RCC 7860 (cell line): ENCODE measurements at places on chromosomes 6 and 20.

DNA sequence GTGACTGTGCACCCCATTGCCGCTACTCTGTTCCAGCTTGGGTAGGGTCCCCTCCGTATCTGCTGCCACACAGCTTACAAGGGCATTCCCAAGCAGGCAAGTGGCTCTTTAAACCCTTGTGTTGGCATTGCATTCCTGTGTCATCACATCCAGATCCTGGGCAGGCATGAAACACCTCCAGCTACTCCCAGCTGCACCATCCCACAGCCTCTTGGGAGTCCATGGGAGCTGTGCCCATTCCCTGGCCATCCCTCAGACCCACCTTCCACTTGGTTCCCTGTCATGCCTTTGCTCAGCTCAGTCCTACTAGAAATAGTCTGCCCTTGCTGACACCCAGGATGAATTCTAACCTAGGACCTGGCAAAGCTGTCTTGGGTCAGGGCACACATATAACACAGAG, 87.7 kb downstream of the PSMG4 start:
- no peak for DNase-seq

DNA sequence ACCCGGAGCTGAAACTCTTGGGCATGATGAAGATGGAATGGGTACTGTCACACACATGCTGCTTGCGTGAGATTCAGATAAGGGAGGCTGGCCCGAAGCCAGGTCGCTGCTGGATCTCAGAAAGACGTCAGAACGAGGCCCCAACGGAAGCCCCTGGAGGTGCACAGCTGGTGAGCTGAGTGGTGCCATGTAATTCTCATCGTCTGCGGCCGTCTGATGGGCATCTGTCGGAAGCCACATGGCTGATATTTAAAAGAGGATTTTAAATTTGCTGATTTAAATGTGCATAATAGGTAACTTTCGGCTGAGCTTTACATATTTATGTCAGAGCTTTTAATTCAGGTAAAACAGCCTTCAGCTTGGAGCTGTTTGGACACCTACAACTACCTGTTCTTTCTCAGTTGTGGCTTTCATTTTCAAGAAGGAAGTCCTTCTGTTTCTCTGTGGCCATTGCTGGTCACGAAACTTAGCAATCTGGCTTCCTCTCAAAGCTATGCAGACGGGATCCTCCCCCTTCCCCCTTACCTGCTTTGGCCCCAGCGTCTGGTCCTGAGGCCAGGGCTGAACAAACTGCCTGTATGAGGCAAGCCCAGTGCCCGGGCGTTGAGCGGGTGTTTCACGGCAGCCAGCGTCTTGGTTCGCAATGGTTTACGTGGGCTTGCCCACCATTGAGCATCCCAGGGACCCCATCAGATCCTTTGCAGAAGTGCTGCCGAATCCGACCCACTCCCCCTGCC, 9.2 kb downstream of the SLCO4A1 start:
- no peak for DNase-seq

- no peak for DNase-seq
Measured at GRCh38 chr6:25136854-25137253, 142.3 kb upstream of the CARMIL1 start.

GRCh38 chr20:55953201-55953600, 52.1 kb downstream of the CBLN4 start:
- no peak for DNase-seq

- DNase-seq: no peak
Measured at GRCh38 chr20:3735768-3736167, 3.3 kb downstream of the HSPA12B start.

DNA sequence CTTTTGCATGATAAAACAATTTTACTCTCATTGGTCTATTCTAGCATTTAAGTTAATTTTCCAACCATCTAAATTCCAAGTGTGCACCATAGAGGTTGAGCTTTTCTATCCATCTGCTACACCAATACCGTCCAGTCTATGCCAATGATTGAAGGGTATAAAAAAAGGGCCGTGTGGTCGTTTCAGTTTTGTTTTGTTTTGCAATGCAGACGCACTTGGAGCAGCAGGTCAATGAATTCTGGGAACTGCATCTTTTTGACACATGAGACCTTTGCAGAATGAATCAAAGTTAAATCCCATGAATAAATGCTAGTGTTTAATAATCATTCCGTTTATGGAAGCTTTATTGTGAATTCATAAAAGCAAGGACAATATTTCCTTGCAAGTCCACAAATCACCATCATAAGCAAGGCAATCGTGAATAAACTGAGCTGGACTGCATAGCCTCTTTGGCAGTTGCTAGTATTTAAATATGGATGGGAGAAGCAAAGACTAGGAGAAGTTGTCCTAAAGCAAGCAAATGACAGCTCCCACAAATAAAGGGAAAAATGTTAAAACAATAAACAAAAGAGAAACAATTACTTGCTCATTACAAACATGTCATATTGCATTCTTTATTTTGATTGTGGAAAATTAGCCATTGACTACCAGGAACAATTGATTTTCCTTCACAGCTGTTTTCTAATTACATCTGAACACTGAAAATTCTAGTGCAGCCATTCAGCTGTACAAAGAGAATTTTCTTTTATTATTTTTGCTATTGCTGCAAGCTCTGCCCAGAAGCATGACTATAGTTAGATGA, 649.7 kb upstream of the GJE1 start:
- no peak for DNase-seq

DNA sequence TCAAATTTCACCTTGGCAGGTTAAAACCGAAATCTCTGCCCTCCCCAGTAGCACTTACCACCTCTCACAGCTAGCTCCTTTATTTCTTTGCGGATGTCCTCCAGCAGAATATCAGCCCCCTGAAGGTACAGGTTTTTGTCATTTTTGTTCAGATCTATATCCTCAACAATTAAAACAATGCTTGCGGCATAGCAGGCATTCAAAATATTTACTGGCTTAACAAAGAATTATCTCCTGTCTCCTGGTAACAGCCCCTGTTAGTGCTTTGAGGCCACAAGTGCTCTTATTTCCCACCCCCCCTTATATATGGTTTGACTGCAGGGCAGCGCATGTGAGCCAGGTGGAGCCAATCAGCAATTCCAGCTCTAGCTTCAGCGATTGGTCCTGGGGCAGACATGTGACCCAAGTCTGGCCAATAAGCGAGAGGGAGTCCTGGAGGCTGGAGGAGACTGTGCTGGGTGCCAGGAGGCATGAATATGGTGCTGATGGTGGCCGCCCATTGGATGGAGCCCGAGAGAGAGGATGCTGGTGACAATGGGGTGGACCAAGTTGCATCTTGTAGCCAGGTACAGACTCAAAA, 21.0 kb downstream of the SULF2 start:
- DNase-seq: no peak

GRCh38 chr6:20412682-20413073, 11.0 kb downstream of the E2F3 start:
- no peak for DNase-seq

- no peak for DNase-seq
Measured at GRCh38 chr6:4802312-4802935, 26.2 kb downstream of the CDYL start.

- DNase-seq: no peak
Measured at GRCh38 chr20:15890407-15890982, 682.8 kb downstream of the KIF16B start.

DNA sequence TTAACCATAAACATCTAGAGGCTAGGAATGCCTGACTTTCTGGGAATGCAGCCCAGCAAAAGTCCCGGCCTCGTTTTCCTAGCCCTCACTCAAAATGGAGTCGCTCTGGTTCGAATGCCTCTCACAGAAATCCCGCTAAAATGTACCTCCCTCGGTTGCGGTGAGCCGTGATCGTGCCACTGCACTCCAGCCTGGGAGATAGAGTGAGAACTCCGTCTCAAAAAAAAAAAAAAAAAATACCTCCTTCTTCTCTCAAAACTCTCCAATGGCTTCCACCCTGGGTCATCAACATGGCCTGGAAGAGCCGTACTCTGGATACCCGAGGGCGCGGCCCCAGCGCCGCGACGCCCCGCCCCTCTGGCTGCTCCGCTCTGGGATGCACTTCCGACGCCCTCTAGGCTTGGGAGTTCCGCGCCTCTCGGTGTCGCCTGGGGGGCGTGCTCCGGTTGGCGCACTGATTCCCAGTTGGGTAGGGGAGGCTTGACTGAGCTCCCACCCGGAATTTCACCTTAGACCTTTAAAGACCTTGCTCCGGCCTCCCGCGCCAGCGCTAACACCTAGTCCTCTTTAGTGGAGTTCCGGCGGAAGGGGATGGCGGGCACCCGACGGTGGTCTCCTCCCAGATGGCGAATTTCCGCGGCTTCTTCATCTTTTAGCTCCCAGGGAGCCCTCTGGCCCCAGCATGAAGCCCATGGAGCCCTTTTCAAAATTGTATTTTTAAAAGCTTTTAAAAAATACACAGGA, 12.3 kb downstream of the HMGN4 start:
- no peak for DNase-seq

GRCh38 chr20:4325548-4326187, 310.3 kb upstream of the RNF24 start:
- no peak for DNase-seq

- no peak for DNase-seq
Measured at GRCh38 chr6:111731456-111732195, 125.9 kb upstream of the TRAF3IP2 start.

- DNase-seq: no peak
Measured at GRCh38 chr6:157706883-157707282, 116.2 kb upstream of the SNX9 start.

GRCh38 chr6:64984948-64985347, 722.1 kb downstream of the EYS start:
- DNase-seq: no peak

DNA sequence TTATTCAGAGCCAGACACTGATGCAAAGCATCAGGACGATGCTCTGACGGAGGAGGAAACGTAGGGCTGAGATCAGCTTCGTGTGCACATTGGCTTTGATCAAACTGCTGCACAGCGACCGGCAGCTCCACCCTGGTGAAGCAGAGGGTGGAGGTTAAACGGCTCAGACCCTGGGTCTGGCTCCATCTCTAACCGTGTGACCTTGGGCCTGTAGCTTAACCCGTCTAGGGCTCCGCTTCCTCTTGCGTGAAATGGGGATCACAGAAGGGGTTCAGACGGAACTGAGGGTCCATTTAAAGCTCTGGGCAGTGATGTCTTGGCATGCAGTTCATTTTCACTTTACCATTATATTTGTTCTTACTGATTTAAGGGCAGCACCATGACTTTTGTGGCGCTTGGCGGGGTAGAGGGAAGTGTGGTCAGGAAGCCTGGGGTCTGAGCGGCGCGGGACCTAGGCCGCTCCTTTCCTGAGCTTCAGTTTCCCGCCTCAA, 644 bp downstream of the RBL1 start:
- no peak for DNase-seq

GRCh38 chr6:130981409-130981808, 81.6 kb downstream of the EPB41L2 start:
- DNase-seq: no peak

GRCh38 chr6:56314683-56315523, 67.5 kb upstream of the COL21A1 start:
- peak; percentile 46 for DNase-seq

DNA sequence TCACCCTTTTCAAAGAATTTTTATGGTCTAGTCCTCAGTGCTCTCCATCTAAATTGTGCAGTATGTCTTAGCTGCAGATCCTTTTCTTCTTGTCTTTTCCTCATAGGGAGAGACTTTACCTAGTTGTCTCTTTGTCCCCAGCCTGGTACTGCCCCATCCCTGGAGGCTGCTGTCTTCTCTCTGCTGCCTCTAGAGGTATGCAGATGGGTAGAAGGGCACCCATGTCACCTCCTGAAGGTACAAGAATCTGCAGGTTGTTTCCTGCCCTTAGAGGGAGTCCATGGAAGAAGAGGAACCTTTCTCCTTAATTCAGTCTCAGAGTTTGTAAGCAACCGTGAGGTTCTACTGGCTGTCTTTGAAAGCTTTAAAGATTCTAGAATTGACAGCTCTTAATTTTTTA, 39.1 kb downstream of the MCM8 start:
- DNase-seq: no peak

DNA sequence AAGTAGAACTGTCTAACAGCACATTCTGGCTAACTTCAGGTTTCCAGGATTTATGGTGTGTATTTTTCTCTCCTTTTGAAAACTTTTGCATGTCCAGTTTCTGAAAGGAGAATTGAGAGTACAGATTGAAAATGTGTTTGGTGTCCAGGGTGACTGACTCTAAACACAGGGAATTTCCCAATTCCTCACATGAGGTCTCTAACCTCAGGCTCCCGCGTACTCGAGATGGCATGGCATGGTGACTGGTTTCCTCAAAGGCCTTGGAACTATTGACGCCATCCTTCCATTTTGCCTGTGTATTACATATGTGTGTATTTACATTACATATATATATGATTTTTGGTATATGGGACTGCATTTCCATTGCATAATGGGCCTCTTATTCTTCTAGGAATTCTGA, 52.5 kb downstream of the PRND start:
- DNase-seq: no peak

DNA sequence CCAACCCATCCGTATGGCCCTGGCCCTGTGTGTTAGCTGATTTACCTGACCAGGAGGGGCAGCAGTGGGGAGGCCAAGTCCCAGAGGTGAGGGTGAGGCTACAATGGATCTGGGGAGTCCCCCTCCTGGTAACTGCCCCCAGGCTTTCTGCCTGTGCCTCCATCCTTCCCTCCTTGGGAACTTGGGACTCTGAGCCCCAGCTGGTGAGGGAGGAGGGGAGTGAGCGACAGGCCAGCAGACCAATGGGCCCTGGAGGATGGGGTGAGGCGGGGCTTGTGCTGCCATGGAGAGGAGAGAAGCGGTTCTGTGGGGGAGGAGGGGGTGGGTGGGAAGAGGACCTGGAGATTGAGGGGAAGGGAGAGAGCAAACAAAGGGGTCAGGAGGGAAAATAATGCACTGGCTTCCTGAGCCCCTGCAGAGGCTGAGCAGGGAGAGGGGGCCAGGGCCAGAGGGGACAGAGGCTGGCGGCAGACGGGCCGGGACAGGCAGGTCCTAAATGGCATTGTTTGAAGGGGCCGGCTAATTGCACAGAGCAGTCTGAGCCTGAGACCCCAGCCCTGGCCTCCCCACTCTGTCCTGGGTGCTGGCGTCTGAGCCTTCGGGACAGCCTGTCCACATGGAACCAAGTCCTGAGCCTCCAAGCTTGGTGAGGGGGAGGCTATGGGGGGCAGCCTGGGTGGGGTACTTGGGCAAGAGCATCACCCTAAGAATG, 17.5 kb downstream of the DNMT3B start:
- no peak for DNase-seq

DNA sequence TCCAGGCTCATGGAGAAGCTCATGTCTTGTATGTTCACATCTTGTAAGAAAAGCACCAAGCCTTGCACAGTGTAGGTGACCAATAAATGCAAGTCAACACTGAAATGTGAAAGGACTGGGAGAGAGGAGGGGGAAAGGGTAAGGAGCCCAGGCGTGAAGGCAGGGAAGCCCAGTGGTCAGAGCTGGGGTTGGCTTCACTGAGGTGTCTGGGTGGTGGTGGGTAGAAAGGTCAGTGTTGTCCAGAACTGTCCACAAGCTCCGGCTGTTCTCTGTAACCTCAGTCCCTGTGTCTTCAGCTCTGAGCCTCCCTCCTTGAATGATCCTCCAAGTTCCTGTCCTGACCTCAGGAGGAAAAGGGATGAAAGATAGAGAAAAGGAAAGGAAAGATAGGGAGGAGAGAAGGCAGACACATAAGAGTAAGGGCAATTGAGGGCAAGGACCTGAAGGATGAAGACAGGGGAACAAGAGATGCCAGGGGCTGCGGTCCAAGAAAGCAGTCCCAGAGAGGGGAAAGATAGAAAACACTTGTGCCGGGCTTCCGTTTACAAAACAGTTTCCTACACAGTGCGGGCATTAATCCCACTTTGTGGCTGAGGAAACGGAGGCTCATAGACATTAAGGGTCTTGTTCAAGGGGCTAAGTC, 2.4 kb upstream of the TNXB start:
- no peak for DNase-seq
